ENCODE measurements at places on chromosomes 5 and 9.
A peak's percentile ranks its signal among the peaks of the same experiment; 100 is the strongest.

DNA sequence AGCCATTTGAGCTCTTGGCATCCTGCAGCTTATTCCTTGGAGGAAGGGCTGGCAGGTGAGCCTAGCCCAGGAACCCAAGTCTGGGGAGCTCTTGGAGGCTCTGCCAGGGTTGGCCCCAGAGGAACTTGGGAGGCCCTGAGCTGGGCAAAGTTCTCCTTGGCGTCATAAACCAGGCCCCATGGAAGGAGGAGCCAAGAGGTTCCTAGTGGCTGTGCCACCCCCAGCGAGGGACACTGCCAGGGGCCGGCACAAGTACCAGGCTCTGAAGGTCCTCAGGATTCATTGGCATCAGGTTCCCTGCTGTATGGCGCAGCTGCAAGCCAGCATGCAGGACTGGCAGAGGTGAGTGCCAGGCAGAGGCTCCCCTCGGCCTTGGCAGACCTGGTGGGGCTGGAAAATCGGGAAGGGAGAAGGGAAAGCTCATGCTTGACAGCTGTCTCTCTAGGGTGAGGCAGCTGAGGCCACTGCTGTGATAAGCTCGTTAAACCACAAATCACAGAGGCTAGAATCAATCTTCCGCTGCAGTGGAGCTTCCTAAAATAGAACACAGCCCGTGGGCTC is 54.6 kb upstream of the SYNPO start:
- DNase-seq = no peak

- no peak for DNase-seq
Observed at GRCh38 chr5:158718738-158719505, 380.8 kb downstream of the EBF1 start.

GRCh38 chr5:66828046-66828547 is 231.9 kb downstream of the MAST4 start:
- DNase-seq = no peak

- no peak for DNase-seq
Observed at GRCh38 chr9:6383551-6384225, 29.3 kb upstream of the UHRF2 start.

DNA sequence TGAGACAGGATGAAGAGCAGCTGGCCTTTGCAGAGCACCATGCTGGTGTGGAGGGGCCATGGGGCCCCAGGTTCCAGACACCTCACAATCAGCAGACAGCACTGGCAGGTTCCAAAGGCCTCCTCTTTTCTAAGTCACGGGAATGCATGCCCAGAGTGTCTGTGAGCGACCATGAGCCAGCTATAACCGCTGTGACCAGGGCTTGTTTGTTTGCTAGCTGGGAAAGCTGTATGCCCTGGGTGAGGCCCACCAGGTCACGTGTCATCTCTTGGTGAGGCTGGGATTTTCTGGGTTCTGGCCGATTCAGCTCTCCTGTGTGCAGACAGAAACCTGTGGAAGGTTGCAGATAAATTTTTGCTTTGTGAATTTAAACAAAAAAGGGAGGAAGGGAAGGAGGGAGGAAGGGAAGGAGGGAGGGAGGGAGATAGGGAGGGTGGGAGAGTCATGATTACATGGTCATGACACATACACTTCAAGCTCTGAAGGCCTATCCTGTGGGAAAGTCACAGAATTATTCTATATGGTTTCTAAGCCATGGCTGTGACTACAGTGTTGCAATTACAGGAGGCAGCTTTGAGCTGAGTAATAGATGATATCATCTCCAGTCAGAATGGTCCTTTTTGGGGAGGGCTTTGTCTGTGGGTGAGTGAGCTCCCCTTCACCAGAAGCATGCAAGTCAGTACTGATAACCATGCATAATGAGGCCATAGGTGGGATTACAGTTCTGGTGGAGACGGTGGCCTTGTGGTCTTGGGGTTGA is 37.2 kb downstream of the PAPPA start:
- DNase-seq = no peak

DNA sequence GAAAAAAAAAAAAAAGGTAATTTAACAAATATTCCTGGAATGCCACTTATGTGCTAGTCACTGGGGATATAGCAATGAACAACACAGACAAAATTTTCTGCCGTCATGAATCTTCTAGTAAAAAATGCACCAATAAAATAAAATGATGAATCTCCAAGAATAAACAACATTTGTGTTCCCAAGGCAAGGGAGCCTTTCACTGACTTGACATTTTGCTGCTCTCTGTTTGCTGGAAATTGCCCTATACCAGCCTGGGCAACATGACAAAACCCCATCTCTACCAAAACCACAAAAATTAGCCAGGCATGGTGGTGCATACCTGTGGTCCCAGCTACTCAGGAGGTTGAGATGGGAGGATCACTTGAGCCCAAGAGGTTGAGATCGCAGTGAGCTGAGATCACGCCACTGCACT is 64.5 kb upstream of the ERBIN start:
- no peak for DNase-seq

DNA sequence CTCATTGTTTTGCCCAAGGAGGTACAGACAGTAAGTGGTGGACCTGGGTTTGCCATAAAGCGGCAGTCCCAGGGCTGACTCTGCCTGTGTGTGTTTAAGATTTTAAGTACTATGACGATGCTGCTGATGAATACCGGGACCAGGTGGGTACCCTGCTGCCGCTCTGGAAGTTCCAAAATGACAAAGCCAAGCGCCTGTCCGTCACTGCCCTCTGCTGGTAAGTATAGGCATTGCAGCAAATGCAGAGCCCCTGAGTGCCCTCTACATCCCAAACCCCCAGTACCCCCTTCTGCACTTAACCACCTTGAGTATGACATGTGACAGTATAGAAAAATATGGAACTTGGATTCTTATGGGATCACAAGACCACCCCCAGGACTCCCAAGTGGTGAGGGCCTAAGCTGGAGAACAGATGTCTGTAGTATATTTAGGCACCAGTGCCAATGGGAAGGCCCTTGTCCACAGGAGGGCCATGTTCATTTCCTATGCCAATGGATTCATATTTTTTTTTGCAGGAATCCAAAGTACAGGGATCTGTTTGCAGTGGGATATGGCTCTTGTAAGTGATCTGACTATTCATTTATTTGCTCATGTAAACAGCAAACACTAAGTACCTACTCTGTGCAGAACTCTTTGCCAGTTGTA is 22.0 kb downstream of the ENHO start:
- peak; percentile 44 for DNase-seq

GRCh38 chr9:117151716-117152115 is 263.1 kb downstream of the ASTN2 start:
- no peak for DNase-seq

- no peak for DNase-seq
Observed at GRCh38 chr9:33315371-33315770, 25.1 kb downstream of the NFX1 start.

- no peak for DNase-seq
Observed at GRCh38 chr5:22728610-22729009, 124.5 kb downstream of the CDH12 start.

DNA sequence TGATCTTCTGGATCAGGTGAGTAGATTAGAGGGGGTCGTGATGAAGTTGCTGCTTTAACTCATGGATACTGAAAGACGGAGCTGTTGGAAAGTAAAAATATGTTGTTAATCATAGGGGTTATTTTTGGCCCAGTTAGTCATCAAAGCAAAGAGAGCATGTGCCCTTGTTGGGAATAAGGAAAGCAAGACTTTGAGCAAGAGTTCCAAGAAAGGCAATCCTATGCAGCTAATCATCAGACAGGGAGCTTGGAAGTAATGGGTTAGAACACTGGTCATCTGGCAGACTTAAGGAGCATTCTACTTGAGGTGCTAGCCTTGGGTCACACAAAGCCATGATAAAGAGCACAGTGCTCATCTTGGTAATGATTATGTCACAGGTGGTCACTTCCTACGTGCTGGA is 18.3 kb downstream of the ASPN start:
- DNase-seq = no peak

- DNase-seq = no peak
Observed at GRCh38 chr5:137289856-137290255, 209.3 kb downstream of the SPOCK1 start.

GRCh38 chr9:124448019-124448418 is 2.2 kb upstream of the ADGRD2 start:
- DNase-seq = peak; percentile 47

DNA sequence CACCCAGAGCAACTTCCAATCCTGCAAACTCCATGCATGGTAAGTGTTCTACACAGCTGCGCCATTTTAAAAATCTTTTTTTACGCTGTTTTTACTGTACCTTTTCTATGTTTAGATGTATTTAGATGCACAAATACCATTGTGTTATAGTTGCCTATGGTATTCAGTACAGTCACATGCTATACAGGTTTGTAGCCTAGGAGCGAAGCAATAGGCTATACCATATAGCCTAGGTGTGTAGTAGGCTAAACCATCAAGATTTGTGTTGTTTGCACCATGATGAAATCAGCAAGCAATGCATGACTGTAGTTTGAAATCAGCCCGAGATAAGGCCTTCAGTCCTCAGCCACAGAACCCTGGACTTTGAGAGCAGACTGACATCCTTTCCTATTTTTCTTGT is 101.2 kb downstream of the LIX1 start:
- no peak for DNase-seq

DNA sequence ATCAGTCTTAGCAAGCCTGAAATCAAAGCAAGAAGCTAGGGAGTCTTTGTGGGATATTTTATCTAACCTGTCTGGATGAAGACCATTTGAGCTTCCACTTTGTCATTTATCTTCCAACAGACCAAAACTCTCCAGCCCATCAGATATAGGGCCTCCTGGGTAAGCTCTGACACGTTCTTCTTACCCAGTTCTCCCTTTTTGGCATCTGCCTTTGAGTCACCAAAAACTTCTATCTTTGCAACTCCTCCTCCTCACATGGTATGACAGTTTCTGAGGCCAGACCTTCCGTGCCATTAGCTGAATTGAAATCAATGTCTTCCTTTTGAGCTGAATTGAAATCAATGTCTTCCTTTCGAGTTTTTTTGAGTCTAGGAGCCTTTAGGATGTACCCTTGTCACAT is 156.6 kb upstream of the SPRY4 start:
- DNase-seq = no peak

DNA sequence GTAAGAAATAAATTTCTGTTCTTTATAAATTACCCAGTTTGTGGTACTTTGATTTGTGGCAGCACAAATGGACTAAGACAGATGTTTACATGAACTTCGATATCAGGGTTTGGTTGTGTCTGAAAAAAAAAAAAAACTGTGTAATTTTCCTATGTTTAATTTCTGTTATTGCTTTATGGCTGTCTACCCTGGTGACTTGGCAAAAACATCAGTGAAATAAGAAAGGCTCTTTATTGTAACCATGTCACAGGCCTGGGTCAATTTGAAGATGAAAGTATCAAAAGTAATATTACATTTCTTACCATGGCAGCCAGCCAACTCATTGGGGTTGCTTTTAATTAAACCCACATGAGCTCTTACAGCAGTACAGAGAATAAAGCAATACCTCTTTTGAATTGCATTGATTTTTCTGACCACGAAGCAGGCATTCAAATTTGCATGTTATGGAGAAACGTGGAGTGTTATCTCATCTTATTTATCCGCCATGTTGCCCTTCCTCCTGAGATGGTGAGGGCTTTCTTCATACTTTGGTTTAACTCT is 20.6 kb upstream of the SV2C start:
- no peak for DNase-seq

- no peak for DNase-seq
Observed at GRCh38 chr9:85534340-85534739, 207.4 kb downstream of the AGTPBP1 start.

- DNase-seq = no peak
Observed at GRCh38 chr9:28848671-28849070, 1275.4 kb upstream of the C9orf72 start.

DNA sequence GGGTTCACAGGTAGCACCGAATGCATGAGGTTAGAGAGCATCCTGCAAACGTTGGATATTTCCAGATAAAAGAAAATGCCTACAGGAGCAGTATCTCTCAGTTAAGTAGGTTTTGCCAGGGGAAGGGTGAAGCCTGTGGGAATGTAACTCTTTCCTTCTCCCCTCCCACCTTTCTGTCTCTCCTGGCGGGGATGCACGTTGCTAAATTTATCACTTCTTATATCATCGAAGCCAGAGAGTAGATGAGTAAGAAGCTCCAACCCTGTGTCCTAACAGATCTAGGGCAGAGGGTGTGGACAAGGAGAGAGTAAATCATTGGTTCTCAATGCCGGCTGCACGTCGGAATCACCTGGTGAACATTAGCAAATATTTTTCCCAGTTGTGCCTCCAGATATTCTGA is 457.5 kb downstream of the ENC1 start:
- DNase-seq = no peak

DNA sequence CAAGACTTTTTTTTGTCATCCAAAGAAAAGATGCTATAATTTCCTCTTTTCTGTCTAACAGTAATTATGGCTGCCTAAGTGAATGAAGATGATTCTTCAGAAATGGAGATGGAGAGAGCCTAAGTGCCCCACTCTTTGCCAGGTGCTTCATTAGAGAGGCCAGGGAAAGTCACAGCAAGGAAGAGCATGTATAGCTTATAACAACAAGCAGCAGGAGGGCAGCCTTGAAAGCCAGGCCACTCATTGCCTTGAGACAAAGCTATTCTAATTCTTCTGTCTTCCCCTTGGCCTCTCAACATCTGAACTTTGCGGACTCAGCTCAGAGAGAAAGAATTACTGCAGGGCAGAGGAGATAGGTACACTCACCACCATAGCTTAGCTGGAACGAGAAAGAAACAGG is 112.0 kb upstream of the ZNF366 start:
- no peak for DNase-seq

DNA sequence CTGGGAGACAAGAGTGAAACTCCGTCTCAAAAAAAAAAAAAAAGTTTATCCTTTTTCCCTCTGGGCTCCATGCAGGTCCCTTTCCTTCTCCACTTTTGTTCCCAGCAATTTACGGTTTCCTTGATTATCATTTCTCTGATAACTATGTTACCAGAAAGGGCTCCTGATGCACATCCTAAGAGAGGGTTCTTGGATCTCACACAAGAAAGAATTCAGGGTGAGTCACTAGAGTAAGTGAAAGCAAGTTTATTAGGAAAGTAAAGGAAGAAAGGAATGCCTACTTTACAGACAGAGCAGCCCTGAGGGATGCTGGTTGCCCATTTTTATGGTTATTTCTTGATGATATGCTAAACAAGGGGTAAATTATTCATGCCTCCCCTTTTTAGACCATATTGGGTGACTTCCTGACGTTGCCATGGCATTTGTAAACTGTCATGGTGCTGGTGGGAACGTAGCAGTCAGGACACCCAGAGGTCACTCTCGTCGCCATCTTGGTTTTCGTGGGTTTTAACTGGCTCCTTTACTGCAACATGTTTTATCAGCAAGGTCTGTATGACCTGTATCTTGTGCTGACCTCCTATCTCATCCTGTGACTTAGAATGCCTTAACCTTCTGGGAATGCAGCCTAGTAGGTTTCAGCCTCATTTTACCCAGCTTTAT is 13.5 kb upstream of the MELK start:
- no peak for DNase-seq

GRCh38 chr5:79962575-79963222 is 28.4 kb downstream of the MTX3 start:
- DNase-seq = no peak

All from tibial artery (tissue), 4 donors.